ENCODE measurements at places on chromosomes 4 and X. TPM values are rescaled to one million over a fixed set of nuclear protein-coding genes. Genes with fewer than 3 reads are reported as not detected.

- H3K36me3 ChIP-seq: no peaks in the 10 kb centered on the region
- no peak overlapping the region for H3K4me3 ChIP-seq
- H3K4me1 ChIP-seq: no peaks in the 10 kb centered on the region
- DNase-seq: peak; percentile 64
Measured at GRCh38 chrX:51614353-51615012, 4.2 kb downstream of the CENPVL3 start.

DNA sequence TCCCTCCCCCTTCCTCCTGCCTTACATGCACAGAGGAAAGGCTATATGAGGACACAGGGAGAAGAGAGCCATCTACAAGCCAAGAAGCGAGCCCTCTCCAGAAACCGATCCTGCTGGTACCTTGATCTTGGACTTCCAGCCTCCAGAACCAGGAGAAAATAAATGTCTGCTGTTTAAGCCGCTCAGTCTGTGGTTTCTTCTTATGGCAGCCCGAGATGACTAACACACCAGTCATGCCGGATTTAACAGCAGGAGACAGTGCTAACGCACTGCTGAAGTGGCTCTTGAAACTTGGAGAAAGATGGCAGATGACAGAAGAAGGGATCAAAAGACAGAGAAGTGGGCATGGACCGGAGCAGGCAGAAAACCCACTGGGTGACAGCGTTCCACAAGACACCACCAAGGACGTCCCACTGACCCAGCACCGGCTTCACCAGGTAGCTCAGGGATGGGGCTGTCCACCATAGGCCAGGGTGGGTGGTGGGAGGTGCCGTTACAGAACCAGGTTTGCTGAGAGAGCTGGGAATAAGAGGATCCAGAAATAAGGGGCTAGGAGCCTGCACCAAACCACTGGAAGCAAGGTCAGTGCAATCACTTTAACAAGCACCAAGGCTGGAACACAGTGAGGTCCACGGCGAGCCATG, 6.2 kb upstream of the MAN2B2 start:
- peaks cover 37% of the 10 kb centered on the region for H3K27me3 ChIP-seq
- H3K27ac ChIP-seq: no peak overlapping the region
- H3K4me1 ChIP-seq: peaks cover 6% of the 10 kb centered on the region
- no peaks in the 10 kb centered on the region for H3K36me3 ChIP-seq
- no peak for DNase-seq

Gene FSTL5
- total RNA-seq: 0.23 TPM

Gene FREM3
- total RNA-seq: 2.3 TPM

Data from lung (tissue), 17 donors.